ENCODE measurements at places on chromosomes 4 and X. TPM values are rescaled to one million over a fixed set of nuclear protein-coding genes. Genes with fewer than 3 reads are reported as not detected.

- no peak for DNase-seq
Observed at GRCh38 chr4:41060352-41061334, 153.7 kb downstream of the APBB2 start.

Gene INTU
- 23.5 TPM for polyA plus RNA-seq

Gene GNRHR
- 0.31 TPM for polyA plus RNA-seq

Gene PCDH18
- 133 TPM for polyA plus RNA-seq
